ENCODE measurements at places on chromosomes 16 and 17.

DNA sequence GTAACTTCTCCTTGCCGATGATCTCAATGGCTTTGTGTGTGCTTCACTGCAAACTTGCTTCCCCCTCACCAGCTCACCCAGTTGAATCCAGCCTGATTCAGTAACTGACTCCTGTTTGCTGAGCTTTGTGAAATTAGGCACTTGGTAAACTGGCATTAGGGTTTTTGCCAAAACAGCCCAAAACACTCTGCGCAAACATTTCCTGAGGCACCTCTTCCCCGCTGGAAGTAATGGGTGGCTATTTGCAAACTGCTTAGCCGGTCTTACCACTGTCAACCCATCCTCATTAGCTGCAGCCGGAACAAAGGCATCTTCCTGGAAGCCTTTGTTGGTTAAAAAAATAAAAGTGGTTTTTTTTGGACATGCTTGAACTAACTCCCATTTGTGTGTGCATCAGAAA, 353.2 kb downstream of the MAF start:
- DNase-seq: no peak

- no peak for DNase-seq
These were observed 92.8 kb downstream of the AMFR start for GRCh38 chr16:56332464-56333079.

- DNase-seq: no peak
These were observed 113.0 kb downstream of the COPRS start for GRCh38 chr17:31745964-31746600.

GRCh38 chr17:57027852-57028251, 49.9 kb downstream of the SCPEP1 start:
- DNase-seq: no peak

DNA sequence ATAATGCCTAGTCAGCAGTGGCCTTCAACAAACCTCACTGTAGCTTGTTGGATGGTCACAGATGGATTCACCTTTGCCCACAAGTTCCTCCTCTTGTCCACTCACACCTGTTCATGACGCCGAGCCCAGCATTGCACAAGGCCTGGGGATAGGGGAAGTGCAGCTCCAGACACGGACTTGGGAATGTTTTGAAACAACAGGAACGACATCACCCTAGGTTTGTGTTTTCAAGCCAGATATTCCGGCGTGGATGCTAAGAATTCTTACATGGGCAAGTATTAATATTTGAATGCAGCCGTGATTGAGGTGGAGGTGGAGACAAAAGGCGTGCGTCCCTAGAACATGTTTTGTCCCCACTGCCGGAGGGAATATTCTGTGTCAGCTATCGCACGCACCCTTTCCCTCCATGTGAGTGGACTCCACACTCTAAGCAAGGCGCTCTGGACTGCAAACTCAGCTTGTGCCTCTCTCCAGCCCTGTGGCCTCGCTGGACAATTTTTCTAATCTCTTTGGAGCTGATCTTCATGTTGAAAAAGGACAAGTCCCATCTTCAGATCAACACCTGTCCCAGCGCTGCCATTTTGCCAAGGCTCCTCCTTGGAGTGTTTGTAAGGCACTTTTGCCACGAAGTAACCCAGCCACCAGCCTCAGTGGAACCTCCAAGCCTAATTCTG, 2.0 kb upstream of the BANP start:
- no peak for DNase-seq

GRCh38 chr17:48055531-48056245, 7.5 kb downstream of the NFE2L1 start:
- DNase-seq: no peak

DNA sequence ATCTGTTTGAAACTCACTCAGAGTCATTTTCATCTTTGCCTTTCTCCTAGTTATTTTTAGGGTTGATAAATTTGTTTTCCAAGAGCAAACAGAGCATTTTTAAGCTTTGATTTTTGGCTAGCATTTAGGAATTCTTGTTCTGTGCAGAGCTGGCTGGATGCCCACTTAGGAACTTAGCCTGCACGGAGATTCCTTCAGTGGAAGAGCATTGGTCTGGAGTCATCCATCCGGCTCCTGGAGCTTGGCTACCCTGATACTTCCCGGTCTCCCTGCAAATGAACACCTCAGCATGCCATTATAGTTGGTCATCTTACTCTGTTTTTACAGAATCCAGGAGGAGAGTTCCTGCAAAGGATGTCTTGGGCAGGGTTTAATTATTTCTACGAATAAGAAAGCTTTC, 57.1 kb downstream of the SPECC1 start:
- no peak for DNase-seq

DNA sequence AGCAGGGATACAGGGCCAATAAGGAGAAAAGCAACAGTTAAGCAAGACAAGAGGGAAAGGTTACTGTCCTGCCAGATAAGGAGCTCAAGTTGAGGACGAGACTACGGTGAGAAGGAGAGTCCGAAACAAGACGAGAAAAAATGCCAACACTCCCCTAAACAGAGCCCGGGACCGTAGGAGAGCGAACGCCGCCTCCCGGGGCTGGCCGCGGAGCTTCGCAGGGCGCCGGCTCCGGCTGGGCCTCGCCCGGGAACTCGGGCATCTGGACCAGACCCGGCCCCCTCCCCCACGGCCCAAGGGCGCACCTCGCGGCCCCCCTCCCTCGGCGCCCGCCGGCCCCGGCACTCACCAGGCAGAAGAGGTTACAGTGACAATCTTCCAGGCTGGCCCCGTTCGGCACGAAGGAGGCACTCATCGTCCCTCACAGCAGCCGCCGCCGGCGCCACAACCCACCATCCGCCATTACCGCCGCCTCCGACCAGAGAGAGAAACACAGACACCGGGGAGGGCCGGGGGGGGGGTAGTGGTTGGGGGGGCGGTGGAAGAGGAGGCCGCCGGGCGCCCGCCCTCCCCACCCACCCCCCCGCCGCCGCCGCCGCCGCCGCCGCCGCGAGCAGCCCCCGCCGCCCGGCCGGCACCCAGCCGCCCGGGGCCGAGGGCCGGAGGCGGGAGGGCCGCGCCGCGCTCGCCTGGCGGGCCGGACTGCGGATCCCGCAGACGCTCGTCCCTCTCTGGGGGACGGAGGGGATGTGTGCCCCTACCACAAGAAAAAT, at the start of gene MED13:
Gene MED13, minus strand, starts transcription at position 488 of the 773 bp plus-strand sequence. Its CDS starts 73 bp downstream, at position 415.
- peak; percentile 56 for DNase-seq

- no peak for DNase-seq
These were observed 484 bp upstream of the NUDT7 start for GRCh38 chr16:77721752-77722308.

DNA sequence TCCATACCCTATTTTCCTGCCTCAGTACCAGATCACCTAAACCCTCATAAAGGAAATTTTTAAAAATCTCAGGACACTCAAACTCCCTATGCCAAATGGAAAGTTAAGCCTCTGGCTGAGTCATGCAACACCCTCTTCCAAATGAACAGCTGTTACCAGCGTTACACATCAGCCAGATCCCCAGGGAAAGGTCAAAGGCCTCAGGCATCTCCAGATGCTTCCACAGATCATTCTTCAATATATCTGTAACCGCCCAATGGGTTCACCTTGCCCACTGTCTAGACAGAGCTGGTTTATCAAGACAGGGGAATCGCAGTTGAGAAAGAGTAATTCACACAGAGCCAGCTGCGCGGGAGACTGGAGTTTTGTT, 29.1 kb upstream of the SHCBP1 start:
- DNase-seq: no peak

DNA sequence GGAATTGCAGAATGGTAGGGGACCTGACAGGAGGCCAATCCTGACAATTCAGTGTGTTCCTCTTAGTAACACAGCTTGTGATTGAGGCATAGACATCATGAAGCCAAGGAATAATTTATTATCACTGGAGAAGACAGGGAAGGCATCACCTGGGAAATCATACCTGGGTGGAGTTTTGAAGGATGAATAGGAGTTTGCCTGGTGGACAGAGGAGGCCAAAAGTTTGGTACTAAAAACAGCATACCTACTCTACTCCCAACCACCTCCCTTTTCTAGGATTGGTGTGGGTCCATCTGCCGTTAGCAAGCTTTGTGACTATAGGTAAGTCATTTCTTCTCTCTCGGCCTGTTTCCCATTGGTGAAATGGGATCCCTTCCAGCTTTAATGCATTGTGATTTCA, 88.0 kb downstream of the RAB11FIP4 start:
- DNase-seq: no peak

DNA sequence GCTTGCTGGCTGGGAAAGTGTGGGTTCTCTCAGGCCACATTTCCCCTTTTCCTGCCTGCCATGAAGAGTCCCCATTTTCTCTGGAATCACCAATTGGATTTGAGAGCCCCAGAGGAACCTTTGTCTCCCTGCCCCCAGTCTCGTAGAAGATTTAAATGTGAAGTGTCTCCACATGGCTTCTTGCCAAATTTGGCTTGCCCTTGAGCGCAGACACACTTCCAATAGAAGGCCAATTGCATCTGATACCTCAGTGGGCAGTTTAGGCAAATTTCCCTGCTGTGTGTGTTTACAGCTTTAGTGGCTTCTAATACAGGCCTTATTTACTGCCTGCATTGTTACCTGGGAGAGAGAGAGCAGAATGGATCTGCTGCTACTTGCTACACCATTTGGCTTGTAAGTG, 29.7 kb downstream of the CDK5R1 start:
- no peak for DNase-seq

DNA sequence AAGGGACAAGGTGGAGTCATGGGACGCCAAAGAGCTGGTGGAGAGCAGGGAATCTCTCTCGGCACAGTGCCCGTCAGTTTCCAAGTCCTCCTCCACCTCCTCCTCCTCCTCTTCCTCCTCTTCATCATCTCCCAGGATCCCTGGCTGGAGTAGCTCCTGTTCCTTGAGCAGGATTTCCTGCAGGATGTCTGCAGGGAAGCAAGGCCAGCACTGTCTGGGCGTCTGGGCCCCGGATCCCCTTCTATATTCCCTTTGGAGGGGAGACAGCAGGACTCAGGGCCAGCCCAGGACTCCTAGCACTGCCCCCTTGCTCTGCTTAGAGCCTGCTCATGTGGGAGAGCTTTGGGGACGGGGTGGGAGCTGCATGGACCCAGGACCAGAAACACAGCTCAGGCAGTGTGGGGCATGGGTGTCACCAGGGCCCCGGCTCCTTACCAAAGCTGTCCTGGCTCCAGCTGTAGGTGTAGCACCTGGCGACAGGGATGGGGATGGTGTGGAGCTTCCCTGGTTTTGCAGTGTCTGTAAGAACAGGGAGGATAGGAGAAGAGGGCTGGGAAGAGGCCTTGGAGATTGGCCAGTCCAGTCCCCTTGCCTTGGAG, 21.3 kb upstream of the PIK3R6 start:
- no peak for DNase-seq

DNA sequence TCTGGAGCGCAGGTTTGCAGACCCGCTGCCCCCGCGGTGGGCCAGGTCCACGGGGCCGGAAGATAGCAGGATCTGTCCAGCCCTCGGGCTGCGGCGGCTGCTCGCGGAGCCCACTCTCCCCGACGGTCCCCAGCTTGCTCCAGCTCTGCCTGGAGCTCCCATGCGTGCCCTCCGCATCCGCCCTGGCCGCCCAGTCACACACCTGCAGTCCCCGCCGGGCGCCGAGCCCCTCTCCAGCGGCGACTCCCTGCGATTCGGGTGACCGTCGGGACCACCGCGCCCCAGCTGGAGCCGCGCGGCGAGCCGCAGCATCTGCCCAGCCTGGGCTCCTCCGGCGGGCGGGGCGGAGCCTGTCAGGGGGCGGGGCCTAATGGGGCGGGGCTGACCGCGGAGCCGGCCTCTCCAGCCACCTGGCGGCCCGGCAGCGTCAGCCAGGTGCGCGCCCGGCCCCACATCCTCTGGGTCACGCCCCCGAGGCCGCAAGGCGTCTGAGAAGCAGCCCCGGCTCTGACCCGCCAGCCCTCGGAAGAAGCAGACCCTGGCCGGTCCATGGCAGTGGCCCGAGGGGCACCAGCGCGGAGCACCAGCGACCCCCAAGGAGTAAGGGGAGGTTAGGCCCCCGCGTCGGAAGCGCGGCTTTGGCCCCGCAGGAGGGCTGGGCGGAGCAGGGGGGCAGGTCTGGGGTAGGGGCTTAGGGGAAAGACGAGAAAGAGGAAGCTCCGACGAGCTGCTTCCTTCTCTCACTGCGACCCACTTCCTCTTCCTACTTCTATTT, at the start of gene PIK3R5:
Gene PIK3R5, minus strand, starts transcription at position 314 of the 775 bp plus-strand sequence. CDS start 54,213 bp downstream, outside the sequence.
- DNase-seq: peak; percentile 96

DNA sequence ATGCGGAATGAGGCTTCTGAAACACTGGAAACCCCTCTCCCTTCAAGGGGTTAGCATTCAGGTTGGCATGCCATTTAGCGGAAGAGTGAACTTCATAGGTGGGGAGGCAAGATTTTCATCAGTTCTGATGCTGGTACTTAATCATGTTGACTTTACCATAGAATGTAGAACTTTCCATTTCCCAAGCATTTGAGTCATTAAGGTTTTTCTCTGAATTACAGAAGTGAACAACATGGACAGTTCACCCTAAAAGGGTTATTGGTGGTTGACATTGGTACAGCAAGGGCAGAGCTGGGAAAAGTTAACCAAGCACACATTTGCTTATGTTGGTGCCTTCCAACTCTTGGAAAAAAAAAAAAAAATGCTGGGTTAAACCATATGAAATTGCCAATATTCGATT, 39.1 kb downstream of the GAN start:
- DNase-seq: no peak

- DNase-seq: no peak
These were observed 14.8 kb downstream of the FAM234A start for GRCh38 chr16:249431-249830.

GRCh38 chr16:81782236-81782635, 3.1 kb downstream of the PLCG2 start:
- DNase-seq: no peak

GRCh38 chr16:67770346-67770991, 35.9 kb downstream of the RANBP10 start:
- no peak for DNase-seq

GRCh38 chr17:69348429-69348828, 21.5 kb upstream of the ABCA5 start:
- DNase-seq: no peak

GRCh38 chr16:4376126-4376892, 4.7 kb downstream of the VASN start:
- no peak for DNase-seq

DNA sequence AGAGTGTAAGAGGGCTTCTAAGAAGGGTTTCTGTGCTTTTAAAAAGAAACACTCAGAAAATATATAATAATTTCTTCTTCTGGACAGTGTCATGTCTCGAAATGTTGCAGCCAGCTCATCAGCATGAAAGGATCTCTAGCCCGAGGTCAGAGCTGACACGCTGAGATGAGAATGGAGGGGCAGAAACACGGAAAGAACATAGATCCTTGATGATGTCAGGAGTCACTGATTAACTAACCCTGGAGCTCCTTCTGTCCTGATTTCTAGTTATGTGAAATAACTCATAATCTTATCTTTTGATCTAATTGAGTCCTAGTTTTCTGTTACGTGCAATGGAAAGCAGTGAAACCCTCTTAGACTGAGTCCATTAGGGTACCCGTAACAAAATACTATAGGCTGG, 10.3 kb upstream of the TOX3 start:
- no peak for DNase-seq
